ENCODE measurements at places on chromosomes 2 and 18. TPM values are rescaled to one million over a fixed set of nuclear protein-coding genes. Genes with fewer than 3 reads are reported as not detected.
A peak's percentile ranks its signal among the peaks of the same experiment; 100 is the strongest.

- DNase-seq, result peak; percentile 69
Observed at GRCh38 chr2:45256173-45256866, 247.1 kb upstream of the SIX2 start.

DNA sequence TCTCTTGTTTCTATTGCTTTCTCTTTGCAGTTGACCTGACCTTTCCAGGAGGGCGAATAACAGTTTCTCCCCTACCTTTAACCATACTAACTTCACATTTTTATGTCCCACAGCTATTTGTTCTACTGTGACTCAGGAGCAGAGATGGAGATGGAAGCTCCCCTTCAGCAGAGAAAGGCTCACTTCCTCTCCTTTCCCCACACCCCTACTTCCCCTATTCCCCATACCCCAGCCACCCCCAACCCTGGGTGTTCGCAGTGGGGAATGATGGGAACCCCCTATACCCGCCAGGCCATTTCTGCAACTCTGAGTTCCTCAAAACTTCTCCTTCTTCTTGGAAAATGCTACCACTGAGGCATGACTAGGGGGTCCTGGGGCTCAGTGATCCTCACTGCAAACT, 285.4 kb upstream of the MGAT5 start:
- no peak for DNase-seq

- no peak for DNase-seq
Observed at GRCh38 chr18:598124-598589, 1.4 kb downstream of the CLUL1 start.

The SERPINB4 gene
- not detected for total RNA-seq

GRCh38 chr18:46080156-46080555, 8.1 kb upstream of the PSTPIP2 start:
- DNase-seq, result no peak

DNA sequence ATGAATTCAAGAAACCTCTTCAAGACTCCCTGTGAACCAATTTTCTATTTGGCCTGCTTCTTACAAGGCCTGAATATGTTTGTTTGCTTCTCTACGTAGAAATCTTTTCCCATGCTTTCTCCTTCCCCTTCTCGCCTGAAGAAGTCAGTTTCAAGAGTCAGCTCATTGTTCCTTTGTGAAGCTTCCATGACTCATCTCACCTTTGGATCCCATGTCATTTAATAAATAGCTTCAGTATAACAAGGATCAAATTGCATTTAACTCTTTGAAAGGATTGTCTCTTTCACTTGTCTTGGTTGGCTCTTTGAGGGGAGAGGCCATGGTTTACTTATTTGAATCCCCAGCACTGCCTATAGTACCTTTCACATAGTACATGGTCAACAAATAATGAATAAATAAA, 28.4 kb downstream of the CPS1 start:
- no peak for DNase-seq

DNA sequence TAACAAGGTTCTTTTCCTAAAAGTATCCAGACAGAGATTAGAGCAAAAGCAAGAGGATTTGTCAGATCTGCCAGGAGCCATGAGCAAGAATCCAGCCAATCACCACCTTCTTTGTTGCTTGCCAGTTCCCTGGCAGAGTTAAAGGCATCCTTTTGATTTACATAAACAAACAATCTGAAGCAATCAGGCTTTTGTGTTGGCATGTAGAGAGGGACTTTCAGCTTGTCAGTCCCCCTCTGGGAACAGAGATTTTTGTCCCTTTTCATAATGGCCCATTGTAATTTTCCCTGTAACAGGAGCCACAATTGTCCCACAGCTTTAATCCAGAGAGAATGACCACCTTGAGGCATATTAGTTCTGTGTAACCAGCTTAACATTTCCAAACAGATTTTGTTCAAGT, at the start of gene ERMN:
Gene ERMN (minus strand): TSS at position 39 of the 400 bp plus-strand sequence. CDS start 182 bp downstream, outside the sequence.
- DNase-seq, result no peak

GRCh38 chr2:112869258-112869842, 32.8 kb upstream of the IL1B start:
- DNase-seq, result peak; percentile 47

Data from osteoblast (primary cell).